DMS79 treated with DMSO at 0.1 percent for 48 hours (cell line): ENCODE measurements at places on chromosomes 7 and 10.
A peak's percentile ranks its signal among the peaks of the same experiment; 100 is the strongest.

DNA sequence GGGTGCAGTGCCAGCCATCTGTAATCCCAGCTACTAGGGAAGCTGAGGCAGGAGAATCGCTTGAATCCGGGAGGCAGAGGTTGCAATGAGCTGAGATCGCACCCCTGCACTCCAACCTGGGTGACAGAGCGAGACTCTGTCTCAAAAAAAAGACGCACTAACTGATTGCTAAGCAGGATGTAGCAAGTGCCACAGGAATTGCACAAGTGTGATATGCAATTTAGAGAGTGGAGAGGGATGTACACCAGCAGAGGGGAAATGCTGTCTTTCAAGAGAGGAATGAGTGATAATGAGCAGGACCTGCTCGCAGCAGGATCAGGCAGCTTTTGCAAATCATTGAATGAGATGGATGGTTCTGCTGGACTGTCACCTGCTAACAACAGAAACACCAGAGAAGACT is 13.3 kb upstream of the SLC16A12 start:
- no peak for DNase-seq

- no peak for DNase-seq
Measured at GRCh38 chr7:76507723-76508406, 2.5 kb upstream of the UPK3B start.

- no peak for DNase-seq
Measured at GRCh38 chr10:127081851-127082345, 114.5 kb downstream of the INSYN2A start.

GRCh38 chr10:75544386-75544785 is 113.0 kb downstream of the LRMDA start:
- DNase-seq, result no peak

- DNase-seq, result peak; percentile 17
Measured at GRCh38 chr10:118543714-118544400, 51.6 kb downstream of the PRLHR start.

- DNase-seq, result no peak
Measured at GRCh38 chr10:97490592-97490991, 7.6 kb downstream of the MMS19 start.

GRCh38 chr7:129610709-129611245 is 743 bp upstream of the NRF1 start:
- DNase-seq, result peak; percentile 71

- no peak for DNase-seq
Measured at GRCh38 chr10:89278034-89278535, 23.8 kb upstream of the IFIT2 start.

DNA sequence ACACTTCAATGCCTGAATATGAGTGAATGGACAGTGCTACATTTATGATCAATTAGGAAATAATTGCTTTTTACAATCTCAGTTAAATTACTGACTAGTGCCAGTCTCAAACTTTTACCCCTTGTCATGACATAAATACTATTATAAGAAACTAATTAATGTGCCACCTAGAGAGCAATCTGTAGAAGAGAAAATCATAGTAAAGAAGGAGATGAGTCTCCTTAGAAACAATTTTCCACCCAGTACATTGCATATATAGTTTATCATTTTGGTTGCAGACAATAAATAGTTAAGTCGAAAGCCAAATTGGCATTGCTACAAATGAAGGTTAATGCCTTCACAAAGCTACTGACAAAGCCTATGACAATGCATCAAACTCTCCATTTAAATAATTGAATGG is 68.6 kb downstream of the SLC13A1 start:
- DNase-seq, result no peak

GRCh38 chr7:66800591-66800990 is 60.1 kb downstream of the RABGEF1 start:
- DNase-seq, result no peak

DNA sequence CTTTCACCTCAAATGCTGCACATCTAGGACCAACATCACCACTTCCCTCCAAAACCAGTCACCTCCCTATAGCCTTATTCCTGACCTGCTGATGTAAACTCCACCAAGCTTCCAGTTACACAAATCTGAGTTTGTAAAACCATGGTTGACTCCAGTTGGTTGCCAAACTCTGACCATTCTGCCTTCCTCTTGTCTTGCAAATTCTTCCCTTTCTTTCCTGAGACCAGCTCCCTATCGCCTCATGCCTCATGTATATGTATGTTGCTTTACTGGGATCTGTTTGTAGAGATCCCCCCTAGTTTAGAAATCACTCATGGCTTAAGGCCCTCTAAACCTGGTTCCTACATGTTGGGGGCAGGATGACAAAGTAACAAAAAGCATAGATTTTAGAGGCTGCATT is 31.3 kb downstream of the PAX2 start:
- DNase-seq, result no peak
